ENCODE measurements at places on chromosomes 6 and 20. TPM values are rescaled to one million over a fixed set of nuclear protein-coding genes. Genes with fewer than 3 reads are reported as not detected.

SMLR1 gene
- not detected for total RNA-seq

- no peak overlapping the region for H3K27ac ChIP-seq
- no peaks in the 10 kb centered on the region for H3K36me3 ChIP-seq
- no peaks in the 10 kb centered on the region for H3K4me1 ChIP-seq
- H3K4me3 ChIP-seq = no peak overlapping the region
- DNase-seq = no peak
Observed at GRCh38 chr6:9405825-9406224, 970.5 kb upstream of the SLC35B3 start.

DNA sequence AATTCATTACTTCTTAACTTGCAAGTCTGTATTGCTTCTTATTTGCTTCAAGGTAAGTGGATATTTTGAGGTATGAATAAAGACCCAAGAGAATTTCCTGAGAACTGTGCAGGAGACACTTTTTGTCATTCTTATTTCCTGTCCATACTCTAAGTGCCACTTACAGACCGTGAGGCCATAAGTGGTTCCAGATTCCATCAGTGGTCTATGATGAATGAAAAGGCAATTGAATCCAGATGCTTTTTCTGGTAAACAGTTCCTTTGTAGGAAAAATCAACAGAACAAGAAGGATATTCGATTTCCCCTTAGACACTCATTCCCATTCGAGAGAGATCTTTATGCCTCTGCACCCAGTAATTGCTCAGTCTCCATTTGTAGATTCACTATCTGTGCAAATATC is 58.3 kb upstream of the PDE10A start:
- no peaks in the 10 kb centered on the region for H3K27me3 ChIP-seq
- DNase-seq = no peak
- H3K36me3 ChIP-seq = no peaks in the 10 kb centered on the region
- H3K4me1 ChIP-seq = no peaks in the 10 kb centered on the region
- H3K4me3 ChIP-seq = no peak overlapping the region

- H3K4me3 ChIP-seq = no peak overlapping the region
- no peak for DNase-seq
- no peaks in the 10 kb centered on the region for H3K36me3 ChIP-seq
- H3K27me3 ChIP-seq = no peaks in the 10 kb centered on the region
- H3K4me1 ChIP-seq = no peaks in the 10 kb centered on the region
Observed at GRCh38 chr6:162491637-162492036, 235.9 kb downstream of the PRKN start.

DNA sequence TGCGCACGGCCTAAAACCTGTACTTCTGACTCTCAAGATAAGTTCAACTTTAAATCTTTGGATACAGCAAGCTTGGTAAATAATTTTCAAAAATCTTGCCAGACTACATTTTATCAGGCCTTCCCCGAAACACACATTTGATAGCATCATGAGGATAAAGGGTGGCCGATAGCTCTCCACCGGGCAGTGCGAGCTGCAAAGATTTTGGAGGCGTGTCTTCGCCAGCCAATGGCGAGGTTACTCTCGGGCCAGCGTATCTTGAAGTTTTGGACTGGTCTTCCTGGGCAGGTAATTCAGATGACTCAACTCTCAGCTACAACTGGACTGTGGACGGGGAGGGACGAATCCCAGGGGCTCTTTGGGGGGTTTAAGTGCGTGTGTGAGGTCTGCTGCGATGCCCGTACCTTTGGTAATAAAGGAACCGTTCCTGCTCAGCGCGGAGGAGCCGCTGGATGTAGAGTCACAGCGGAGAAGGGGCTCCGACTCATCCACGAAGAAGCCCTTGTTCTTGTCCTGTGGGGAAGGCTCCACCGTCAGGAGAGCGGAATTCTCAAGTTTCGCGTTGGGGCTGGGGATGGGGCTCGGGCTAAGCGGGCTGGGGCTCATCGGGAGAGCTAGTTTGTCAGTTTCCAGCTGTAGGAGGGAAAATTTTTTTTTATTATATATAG is 75.3 kb downstream of the TNFRSF21 start:
- H3K27ac ChIP-seq = no peak overlapping the region
- H3K4me3 ChIP-seq = no peak overlapping the region
- no peaks in the 10 kb centered on the region for H3K4me1 ChIP-seq
- no peaks in the 10 kb centered on the region for H3K27me3 ChIP-seq

GRCh38 chr20:31833130-31833930 is 12.1 kb downstream of the FOXS1 start:
- H3K4me1 ChIP-seq = peaks cover 8% of the 10 kb centered on the region
- H3K27ac ChIP-seq = no peak overlapping the region
- H3K36me3 ChIP-seq = no peaks in the 10 kb centered on the region
- no peaks in the 10 kb centered on the region for H3K27me3 ChIP-seq
- DNase-seq = peak; percentile 56
